COR-L47 (cell line): ENCODE measurements at places on chromosomes 12 and 14.

GRCh38 chr12:109892748-109893147 is 7.3 kb upstream of the TCHP start:
- DNase-seq = no peak

- DNase-seq = no peak
Observed at GRCh38 chr14:51692646-51693045, 40.9 kb downstream of the FRMD6 start.

DNA sequence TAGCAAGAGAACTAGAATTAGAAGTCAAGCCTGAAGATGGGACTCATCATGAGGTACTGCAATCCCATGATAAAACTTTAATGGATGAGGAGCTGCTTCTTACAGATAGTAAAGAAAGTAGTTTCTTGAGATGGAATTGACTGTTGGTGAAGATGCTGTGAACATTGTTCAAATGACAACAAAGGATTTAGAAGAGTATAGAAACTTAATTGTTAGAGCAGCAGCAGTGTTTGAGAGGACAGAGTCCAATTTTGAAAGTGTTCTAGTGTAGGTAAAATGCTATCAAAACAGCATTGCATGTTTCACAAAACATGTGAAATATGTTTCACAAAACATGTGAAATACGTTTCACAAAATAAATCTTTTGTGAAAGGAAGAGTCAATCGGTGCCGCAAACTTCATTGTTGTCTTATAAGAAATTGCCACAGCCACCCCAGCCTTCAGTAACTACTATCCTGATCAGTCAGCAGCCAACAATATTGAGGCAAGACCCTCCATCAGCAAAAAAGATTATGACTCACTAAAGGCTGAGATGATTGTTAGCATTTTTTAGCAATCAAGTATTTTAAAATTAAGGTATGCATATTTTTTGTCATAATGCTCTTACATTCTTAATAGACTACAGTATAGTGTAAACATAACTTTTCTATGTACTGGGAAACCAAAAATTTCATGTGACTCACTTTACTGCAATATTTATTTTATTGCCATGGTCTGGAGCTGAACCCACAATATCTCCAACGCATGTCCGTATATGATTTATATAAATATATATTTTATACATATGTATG is 173.4 kb upstream of the BMP4 start:
- no peak for DNase-seq

GRCh38 chr14:51661504-51661903 is 9.8 kb downstream of the FRMD6 start:
- DNase-seq = no peak

DNA sequence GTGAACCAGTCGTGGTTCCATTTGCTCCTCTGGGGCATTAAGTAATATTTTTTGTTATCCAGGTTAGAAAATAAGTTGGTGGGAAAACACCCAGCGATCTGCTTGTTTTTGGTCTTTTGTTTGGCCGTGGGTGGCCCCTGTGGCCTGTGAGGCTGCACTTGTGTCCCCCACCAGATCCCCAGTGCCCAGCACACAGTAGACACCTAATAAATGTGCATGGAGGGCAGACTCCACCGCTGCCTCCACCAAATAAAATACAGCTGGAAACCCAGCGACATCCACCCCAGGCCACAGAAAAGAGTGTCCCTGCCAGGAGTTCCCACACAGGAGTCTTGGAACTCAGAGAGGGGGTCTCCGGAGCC is 8.3 kb upstream of the PPP1R13B start:
- DNase-seq = no peak

GRCh38 chr14:86027990-86028389 is 498.0 kb downstream of the FLRT2 start:
- no peak for DNase-seq

GRCh38 chr12:25797386-25797785 is 161.1 kb upstream of the RASSF8 start:
- no peak for DNase-seq

- no peak for DNase-seq
Observed at GRCh38 chr14:31961896-31962295, 115.2 kb upstream of the ARHGAP5 start.

DNA sequence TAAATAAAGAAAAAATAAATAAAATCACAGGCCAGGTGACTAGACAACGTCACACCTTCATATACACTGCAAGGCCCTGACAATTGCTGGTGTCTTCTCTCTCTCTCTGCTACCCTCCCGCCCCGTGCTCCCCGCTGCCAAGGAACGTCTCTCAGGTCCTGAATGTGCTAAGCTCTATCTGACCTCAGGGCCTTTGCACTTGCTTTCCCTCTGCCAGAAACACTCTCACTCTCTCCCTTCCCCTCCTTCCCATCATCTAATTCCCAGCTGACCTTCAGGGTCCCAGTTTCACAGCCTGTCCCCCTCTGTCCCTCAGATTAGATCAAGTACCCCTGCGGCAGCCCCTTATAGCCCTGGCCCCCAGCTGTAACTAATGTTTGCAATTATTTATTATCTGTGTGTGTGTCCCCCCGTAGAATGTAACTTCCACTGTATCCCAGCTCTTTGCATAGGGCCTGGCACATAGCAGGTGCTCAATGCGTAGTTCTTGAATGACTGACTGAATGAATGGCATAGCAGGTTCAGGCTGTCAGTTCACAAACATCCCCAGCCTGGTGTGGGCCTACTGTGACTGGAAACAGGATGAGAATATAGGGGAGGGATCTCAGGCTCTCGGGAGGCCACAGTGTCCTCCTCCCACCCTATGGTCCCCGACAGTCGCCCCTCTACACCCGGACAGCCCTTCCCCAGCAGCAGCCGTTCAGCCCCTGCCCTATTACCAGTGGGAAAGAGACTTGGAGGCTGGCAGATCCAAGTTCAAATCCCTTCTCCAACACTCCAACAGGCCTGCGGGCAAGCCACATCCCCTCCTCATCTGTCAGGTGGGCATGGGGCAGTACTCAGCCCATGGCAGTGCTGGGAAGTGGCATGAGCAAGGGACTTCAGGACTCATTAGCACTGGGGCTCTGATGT is 6.6 kb downstream of the BEGAIN start:
- DNase-seq = no peak

DNA sequence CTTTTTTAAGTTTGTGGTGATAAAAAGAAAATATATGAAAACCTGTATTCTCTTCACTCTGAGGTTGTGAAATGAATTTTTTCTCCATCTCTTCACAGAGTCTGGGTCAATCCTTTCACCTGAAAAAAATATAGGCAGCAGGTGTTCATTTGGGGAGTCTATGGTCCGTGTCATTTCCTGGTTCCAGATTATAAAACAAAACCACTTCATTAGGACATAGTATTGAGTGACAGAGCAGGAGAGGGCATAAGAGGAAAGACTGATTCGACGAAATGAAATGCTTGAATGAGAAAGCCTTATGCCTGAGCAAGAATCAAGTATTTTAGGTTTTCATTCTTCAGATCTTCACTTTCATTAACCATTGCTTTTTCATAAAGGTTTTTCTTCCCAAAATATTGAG is 51.8 kb upstream of the NUAK1 start:
- no peak for DNase-seq

DNA sequence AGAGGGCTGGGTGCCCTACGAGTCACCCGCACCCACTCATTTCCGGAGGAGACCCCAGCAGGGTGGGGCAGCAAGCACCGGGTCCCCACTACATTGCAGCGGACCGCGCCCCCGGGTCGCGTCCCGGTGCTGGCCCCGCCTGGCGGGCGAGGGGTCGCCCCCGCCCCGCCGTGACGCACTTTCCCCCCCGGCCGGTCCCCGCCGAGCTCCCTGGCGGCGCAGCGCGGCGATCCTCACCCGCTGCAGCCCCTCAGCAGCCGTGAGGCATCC is 106.1 kb downstream of the PRICKLE1 start:
- DNase-seq = no peak
